Aorta (tissue), 5 donors: ENCODE measurements at places on chromosomes 5 and 9. TPM values are rescaled to one million over a fixed set of nuclear protein-coding genes. Genes with fewer than 3 reads are reported as not detected.
A peak's percentile ranks its signal among the peaks of the same experiment; 100 is the strongest.

FAM193B gene
- polyA plus RNA-seq, result 49.5 TPM

ROR2 gene
- polyA plus RNA-seq, result not detected

ZNG1F gene
- polyA plus RNA-seq, result 2.0 TPM

IL4 gene
- polyA plus RNA-seq, result not detected

RNF183 gene
- not detected for polyA plus RNA-seq

PCDHGB2 gene
- 1.1 TPM for polyA plus RNA-seq

LNPEP gene
- polyA plus RNA-seq, result 3.1 TPM

SCGB3A2 gene
- 2.0 TPM for polyA plus RNA-seq

SPATA9 gene
- 0.38 TPM for polyA plus RNA-seq

OTP gene
- polyA plus RNA-seq, result not detected

DNA sequence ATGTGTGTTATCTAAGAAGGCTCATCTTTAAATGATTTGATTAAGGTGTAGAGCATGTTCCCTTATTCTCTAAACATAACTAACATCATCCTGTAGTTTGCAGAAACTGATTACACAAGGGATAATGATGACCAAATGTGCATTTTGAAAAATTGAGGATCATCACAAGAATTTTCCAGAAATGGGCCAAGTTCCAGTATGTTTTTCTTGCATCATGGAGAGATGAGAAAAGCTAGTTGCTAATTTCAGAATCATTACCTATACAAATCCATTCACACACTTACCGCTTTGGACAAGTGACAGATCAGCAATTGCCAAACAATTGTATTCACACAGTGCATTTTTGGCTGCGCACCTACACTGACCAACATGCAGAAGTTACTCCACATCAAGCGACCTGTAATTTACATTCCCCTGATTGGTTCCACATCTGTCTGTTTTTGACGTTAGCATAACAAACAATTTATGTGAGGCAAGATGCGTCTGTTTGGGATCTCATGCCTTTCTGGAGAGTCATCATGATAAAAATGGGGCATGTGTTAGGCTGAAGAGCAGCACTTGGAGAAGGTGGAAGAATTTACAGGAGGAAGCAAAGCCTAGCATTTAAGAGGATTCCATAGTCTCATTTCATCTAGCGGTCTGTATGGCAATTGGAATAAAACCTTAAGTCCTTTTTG is 2.8 kb upstream of the BNC2 start:
- no peak for DNase-seq

- no peak for DNase-seq
Measured at GRCh38 chr9:94034511-94034910, 49.8 kb upstream of the PTPDC1 start.

- no peak for DNase-seq
Measured at GRCh38 chr5:58926541-58926935, 343.7 kb downstream of the RAB3C start.

- DNase-seq, result no peak
Measured at GRCh38 chr5:10756549-10756948, 4.5 kb downstream of the DAP start.

- DNase-seq, result peak; percentile 46
Measured at GRCh38 chr5:143605403-143606005, 202.0 kb upstream of the NR3C1 start.

DNA sequence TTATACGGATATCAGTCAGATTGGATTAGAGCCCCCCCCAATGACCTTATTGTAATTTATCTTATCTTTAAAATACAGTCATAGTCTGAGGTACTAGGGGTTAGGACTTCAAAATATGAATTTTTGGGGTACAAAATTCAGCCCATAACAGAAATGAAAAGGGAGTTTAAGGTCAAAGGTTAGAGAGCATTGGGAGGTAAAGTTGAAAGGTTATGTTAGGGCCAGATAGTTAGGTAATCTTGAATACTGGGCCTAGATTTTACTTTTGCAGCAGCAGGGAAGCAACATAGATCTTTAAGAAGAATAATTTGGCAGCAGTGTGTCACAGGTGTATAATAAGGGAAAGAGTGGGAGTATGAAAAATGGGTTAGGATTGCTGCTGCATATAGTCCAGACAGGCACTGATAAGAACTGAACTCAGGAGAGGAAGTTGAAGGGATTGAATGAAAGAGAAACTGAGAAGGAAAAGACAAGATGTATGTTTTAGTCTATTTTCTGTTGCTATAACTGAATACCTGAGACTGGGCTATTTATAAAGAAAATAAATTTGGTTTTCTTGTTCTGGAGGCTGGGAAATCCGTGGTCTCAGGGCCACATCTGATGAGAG is 10.7 kb upstream of the GCNT4 start:
- no peak for DNase-seq

- no peak for DNase-seq
Measured at GRCh38 chr5:62742207-62742606, 163.6 kb downstream of the LRRC70 start.

DNA sequence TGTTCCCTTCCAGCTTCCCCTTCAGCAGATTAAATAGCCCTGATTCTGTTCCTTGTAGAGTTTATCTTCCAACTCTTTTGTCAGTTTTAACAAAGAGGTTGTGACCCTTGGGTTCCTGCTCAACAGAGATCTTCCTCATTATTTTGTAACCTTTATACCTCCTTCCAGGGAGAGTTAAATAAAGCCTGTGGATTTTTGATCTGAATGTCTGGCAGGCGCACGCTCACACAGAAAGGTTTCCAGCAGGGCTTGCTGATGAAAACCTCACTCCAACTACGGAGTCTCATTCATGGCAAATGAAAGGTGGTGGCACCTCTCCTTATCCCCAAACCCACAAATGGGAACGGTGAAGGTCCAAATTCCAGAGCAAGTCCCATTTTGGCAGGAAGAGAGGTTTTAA is 129.0 kb downstream of the SREK1 start:
- no peak for DNase-seq

- no peak for DNase-seq
Measured at GRCh38 chr5:135220394-135221186, 178.4 kb downstream of the MACROH2A1 start.

DNA sequence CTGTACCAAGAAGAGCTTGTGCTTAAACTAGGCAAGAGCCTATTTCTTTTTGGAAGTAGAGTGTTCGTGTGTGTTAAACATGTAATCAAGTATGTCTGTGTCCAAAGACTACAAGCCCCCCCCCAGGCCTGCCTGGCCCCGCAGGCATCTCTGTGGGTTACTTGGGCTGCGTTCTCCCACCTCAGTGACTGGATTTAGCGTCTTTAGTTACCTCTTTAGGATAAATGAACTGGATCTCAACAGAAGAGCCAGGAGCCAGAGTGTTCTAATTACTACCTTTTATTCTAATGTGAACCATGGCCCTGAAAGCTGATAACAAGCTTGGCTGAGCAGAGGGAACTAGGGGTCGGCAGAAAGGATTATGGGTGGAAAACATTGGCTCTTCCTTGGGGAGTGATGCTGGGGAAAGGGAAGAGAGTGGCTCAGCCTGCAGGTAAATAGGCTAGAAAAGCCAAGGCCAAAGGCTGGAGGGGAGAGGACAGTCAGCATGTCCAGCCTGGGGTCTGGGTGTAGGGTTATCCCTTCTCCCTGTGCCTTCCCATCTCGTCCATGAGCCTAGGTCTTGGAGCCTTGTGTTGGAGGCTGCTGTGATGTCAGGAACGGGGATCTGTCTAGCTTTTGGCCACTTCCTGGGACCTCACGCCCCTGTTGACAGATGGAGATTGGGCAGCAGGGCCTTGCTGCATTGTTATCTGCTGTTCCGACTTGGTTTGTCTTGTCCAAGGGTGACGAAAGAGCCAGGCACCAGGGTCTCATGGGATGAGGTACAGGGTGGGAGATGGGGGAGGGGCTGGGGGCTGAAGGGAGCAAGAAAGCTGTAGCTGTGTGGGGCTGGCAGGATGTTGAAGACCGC is 11.1 kb downstream of the CD74 start:
- DNase-seq, result no peak

- no peak for DNase-seq
Measured at GRCh38 chr5:96821260-96821916, 13.6 kb upstream of the ERAP1 start.

- no peak for DNase-seq
Measured at GRCh38 chr5:79436821-79437220, 77.1 kb downstream of the HOMER1 start.

- DNase-seq, result no peak
Measured at GRCh38 chr5:91139572-91140200, 243.4 kb downstream of the ARRDC3 start.

DNA sequence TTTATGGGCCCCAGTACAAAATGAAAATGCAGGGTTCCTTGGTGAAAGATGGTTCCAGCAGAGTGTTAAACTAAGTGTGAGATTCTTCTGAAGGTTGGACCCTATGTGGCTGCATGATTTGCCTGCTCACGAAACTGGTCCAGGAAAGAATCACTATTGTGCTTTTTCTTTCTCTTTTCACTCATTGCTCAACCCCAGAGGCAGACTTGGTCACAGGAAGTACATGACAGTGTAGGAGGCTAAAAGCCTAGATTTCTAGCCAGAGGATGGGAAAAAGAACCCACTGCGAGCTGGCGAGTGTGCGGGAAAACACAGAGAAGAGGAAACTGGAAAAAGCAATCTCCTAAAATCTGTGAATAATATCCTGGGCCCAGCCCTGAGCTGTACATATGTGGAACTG is 18.6 kb downstream of the SLC36A2 start:
- no peak for DNase-seq

- DNase-seq, result peak; percentile 56
Measured at GRCh38 chr5:72152545-72152944, 45.3 kb downstream of the MAP1B start.

GRCh38 chr5:130550562-130550928 is 614.5 kb downstream of the HINT1 start:
- no peak for DNase-seq

- no peak for DNase-seq
Measured at GRCh38 chr5:137415231-137415681, 83.9 kb downstream of the SPOCK1 start.

DNA sequence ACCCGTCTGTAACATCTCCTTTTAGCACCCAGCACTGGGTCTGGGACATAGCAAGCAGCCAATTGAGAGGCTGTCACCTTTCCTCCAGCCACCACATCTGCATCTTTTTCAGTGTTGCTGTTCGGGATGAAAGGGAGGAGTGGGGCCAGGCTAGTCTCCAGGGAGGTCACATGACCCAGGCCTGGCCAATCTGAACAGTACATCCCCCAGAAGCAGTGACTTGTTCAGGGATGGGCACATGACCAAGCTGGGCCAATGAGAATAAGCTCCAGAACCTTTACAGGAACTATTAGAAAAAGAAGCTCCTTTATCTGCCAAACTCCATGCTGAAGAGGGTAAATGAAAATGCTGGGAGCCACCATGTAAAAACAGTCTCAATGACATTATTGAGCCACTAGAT is 359.0 kb downstream of the SLIT3 start:
- DNase-seq, result no peak

DNA sequence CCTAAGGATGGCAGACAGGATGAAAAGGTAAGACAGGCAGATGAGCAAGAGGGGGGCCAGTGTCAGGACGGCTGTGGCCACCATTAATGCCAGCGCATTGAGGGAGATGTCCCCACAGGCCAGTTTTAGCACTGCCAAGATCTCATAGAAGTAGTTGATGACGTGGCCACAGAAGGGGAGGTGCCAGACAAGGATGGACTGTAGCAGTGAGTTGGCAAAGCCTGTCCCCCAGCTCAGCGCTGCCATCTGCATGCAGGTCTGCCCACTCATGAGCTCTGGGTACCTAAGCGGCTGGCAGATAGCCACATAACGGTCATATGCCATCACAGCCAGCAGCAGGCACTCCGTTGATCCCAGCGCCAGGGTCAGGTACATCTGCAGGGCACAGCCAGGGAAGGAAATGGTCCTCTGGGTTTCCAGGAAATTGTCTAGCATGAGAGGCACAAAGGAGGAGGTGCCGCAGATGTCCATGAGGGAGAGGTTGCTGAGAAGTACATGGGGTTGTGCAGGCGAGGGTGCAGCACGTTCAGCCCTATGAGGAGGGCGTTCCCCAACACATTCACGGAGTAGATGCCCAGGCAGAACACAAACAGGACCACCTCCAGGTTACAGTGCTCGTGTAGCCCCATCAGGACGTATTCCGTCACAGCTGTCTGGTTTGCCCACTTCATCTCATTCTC is 10.8 kb downstream of the OR13J1 start:
- DNase-seq, result no peak

- no peak for DNase-seq
Measured at GRCh38 chr9:16594787-16595186, 275.7 kb downstream of the BNC2 start.

- DNase-seq, result no peak
Measured at GRCh38 chr5:11595045-11595444, 309.2 kb downstream of the CTNND2 start.

DNA sequence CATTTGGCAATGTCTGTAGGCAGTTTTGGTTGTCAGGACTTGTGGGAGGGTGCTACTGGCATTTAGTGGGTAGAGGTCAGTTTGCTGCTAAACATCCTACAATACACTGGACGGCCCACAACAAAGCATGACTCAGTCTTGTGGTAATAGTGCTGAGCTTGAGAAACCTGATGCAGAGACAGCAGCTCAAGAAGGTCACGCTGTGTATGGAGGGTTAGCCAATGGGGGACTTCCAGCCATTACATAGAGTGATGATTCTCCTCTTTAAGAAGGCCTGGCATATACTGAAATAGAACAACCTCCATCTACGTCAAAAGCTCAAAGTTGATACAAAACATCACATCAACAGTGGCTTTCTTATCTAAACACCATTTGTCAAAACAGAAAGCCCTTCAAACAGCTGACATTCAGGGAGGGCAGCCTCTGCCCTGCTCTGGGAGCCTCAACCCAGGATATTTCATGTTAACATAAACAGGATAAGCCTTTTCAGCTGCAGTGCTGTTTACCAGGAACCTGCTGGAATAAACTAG is 143.0 kb downstream of the GPBP1 start:
- DNase-seq, result no peak

DNA sequence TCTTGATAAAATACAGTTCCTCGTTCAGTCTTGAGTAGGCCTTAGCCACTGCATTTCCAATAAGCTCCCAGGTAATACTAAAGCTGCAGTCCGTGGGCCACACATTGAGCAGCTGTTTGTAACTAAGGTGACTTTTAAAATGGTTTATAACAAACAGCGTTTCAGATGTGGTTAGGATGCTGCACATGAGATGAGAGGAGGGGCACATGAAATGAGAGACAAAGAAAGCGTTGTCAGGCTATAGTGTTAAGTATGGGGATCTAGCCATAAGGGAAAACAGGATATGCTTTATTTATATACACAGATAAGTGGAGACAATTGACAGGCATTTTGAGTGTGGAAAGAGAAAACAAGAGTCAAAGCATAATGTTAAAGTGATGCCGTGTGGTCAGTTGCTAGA is 89.9 kb downstream of the PAM start:
- no peak for DNase-seq
